ENCODE measurements at places on chromosomes 13 and 19. TPM values are rescaled to one million over a fixed set of nuclear protein-coding genes. Genes with fewer than 3 reads are reported as not detected.

DNA sequence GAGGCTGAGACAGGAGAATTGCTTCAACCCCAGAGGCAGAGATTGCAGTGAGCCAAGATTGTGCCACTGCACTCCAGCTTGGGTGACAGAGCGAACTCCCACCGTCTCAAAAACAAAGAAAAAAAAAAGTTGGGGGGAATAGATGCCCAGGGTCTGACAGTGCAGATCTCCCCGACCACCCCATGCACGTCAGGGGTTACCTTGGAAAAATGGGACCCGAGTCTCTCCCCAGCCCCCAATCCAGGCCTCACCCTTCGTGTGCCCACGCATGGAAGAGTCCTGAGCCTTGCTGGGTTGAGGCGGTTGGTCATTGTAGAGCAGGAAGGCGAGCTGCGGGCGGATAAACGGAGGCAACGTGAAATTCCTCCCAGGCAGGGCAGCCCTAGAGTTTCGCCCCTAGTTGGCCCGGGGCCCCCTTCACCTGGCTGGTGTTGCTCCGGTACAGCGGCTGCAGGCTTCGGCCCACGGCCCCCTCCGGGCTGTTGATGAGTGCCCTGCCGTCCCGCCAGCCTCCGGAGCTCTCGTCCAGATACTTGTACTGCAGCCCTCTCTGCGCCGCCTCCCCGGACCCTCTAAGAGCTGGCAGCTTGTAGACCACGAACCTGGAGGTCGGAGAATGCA is 588 bp downstream of the DNASE2 start:
- no peak for DNase-seq

- no peak for DNase-seq
Measured at GRCh38 chr19:7627166-7627565, 2.2 kb downstream of the XAB2 start.

GRCh38 chr19:30026933-30027332 is 84.9 kb downstream of the URI1 start:
- DNase-seq, result no peak

The GPR12 gene
- 0.03 TPM for polyA plus RNA-seq

GRCh38 chr19:58385313-58385890 is 1.7 kb upstream of the RPS5 start:
- no peak for DNase-seq

DNA sequence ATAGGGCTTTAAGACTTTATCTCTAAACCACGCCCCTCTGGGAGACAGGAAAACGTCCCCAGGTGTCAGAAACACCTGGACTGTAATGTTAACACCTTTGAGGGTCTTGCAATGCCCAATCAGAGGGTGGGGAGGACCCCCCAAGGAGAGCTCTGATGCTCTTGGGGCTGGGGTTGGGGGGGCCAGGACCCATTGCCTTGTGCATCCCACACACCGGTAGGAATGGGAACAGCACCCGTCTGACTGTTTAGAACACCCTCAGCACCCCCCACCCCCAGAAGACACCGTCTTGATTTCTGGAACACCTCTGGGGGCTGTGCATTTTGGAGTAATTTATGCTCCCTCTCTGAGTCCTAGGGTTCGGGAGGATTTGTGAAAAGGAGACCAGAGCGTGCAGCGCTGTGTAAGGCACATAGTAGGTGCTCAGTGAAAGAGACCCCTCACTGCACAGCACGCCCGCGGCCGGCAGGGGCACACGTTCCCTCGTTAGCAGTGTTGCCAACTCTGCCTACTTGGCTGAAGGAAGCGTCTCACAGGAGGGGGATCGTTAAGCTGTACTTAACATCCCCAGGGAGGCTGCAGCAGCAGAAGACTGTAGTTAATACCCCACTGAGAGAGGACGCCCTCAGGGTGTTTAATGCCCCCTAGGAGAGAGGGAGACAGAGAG is 2.8 kb upstream of the ERFL start:
- no peak for DNase-seq

GRCh38 chr19:46297700-46298478 is 1.0 kb downstream of the HIF3A start:
- peak; percentile 54 for DNase-seq

DNA sequence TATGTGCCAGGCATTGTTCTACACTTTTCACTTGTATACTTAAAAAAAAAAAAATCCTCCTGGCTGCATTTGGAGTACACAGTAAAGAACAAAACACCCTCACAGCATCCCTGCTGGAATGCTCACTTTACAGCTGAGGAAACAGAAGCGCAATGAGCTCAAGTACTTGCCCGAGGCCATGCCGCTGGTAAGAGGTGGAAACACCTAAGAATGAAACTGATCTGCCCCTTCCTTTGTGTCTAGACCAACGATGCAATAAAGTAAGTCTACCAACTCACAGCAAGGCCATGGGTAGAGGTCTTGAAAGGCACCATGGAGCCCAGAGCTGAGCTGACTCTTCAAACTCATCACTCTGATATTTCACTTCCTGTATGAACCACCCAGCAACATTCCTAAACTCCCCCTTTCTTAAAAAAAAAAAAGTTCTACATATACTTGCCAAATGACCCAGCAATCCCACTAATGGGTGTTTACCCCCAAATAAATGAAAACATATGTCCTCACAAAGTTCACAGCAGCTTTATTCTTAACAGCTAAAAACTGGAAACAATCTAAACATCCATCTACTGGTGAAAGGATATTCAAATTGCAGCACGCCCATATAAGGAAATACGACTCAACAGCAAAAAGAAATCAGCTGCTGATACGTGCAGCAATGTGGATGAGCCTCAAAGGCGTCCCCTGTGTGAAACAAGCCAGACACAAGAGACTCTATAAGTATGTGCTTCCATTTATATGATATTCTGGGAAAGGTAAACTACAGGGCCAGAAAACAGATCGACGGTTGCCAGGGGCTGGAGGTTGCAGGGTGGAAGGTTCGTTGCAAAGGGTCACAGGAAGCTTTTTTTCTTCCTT is 236.6 kb upstream of the MAB21L1 start:
- no peak for DNase-seq

GRCh38 chr19:11100049-11100448 is 10.8 kb downstream of the LDLR start:
- no peak for DNase-seq

The ZNF878 gene
- 1.1 TPM for polyA plus RNA-seq

DNA sequence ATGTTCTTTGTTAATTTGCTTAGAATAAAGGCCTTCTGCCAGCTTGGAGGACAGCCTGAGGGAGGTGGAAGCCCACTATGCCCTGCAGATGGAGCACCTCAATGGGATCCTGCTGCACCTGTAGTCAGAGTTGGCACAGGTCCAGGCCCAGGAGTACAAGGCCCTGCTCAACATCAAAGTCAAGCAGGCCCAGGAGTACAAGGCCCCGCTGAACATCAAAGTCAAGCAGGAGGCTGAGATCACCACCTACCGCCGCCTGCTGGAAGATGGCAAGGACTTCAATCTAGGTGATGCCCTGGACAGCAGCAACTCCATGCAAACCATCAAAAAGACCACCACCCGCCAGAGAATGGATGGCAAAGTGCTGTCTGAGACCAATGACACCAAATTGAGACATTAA is 41.7 kb downstream of the ZNF85 start:
- no peak for DNase-seq

GRCh38 chr19:40374084-40374483 is 15.9 kb downstream of the HIPK4 start:
- no peak for DNase-seq

GRCh38 chr13:100589178-100589725 is 663 bp upstream of the GGACT start:
- DNase-seq, result no peak
